ENCODE measurements at places on chromosomes 7 and 10.

GRCh38 chr10:52170776-52171175 is 143.3 kb upstream of the DKK1 start:
- DNase-seq = no peak

GRCh38 chr7:151215396-151215795 is 5.1 kb upstream of the H2BK1 start:
- DNase-seq = no peak

- no peak for DNase-seq
These were observed 102.9 kb downstream of the AOAH start for GRCh38 chr7:36621396-36621795.

GRCh38 chr10:128180843-128181242 is 54.6 kb upstream of the MKI67 start:
- DNase-seq = peak; percentile 67

GRCh38 chr10:11178606-11179515 is 161.2 kb downstream of the CELF2 start:
- DNase-seq = peak; percentile 84

All from CD4-positive, alpha-beta T cell treated with Interleukin-6 at 100 ng/mL for 8 hours (primary cell).